ENCODE measurements at places on chromosomes 6 and 20.

DNA sequence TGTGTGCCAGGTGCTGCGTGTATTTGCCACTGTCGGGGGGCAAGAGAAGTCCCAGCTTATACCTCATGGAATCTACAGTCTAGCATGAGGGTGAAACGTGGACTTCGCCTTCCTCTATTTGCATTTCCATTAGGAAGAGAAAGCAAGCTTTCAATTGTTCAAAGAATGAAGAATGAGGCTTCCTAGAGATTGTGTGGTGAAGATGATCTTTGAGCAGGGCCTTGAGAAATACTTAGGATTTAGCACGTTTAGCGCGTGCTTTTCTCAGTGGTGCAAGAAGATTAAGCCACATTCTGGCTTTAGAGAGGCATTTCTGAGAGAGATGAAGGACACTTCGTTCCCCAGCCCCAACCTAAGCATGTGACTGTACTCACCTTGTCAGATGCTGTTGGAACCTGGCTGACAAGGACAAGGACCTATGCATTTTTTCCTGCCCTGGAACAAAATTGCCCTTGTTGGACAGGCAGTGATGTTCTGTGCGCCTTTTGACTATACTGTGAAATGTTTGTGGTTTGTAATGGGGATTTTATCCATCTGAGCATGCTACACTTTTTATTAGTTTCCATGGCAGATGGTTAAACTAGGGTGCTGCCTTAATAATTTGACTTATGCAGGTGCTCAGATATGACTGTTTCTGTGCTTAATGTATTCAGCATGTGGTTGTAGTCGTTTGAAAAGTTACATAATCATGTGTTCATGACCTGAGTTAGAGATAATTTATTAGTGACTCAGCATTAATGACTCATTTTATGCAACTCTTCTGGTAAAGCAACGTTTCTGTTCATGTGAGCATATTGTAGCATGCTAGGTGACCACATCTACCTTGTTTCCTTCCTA, 10.7 kb downstream of the TULP4 start:
- DNase-seq = no peak

- no peak for DNase-seq
Measured at GRCh38 chr20:32975698-32976674, 28.2 kb downstream of the SUN5 start.

GRCh38 chr6:32432050-32432450, 7.6 kb upstream of the HLA-DRA start:
- no peak for DNase-seq

DNA sequence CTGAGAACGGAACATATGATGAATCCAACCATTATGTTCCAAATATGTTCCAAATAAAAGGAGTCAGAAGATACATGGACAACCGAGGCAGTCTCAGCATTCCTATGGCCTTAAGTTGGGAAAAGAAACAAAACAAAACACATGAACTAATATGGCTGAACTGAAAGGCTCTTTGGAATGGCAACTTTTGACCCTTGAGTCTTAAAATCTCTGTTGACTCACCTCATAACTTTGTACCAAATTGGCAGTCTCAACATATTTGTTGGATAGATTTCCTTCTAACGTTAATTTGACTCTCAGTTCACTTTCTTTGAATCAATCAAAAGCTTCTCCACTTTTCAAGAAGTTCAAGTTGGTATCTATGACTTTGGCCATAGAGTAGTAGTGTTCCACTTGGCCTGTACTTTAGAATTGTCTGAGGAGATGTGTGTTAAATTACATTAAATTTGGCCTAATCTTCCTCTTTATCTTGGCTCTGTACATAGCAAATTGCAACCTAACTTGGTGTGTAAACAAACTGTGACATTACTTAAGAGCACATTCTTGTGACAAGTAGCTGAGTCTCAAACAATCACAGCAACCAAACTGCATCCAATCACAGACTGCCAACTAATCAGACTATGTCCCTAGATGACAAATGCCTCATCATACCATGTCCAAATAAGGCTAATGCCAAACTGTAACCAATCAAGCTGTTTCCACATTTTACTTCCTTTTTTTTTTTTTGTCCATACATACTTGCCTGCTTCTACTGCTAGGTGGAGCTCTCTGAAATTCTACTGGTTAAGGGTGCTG, 208.8 kb downstream of the BMP2 start:
- no peak for DNase-seq

DNA sequence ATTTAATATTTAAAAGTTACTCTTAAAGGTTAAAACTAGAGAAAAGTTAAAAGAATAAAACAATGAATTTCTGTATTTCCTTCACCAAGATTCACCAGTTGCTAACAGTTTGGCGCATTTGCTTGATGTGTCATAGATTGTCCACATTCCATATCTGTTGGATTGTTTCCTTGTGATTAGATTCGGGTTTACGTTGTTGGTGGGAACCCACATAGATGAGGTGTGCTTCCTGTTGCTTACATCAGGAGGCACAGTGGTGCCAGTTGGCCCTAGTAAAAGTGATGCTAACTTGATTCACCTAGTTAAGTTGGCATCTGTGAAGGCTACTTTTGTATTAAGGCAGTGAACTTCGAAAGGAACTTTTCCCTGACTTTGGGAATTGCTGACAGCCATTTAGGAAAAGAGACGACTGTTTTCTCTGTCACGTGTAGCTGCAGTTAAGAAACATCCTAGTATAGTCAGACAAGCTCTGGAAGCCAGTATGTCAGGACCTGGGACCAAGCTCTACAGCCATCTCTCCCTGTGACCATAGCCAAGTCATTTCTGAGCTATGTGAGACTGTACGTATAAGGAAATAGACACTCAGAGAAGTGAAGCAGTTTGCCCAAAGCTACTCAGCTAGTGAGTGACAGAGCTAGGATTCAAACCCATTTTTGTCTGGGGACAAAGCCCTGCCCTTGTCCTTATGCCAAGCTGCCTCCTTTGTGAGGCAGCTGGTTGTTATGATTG, 49.0 kb downstream of the PPARD start:
- no peak for DNase-seq
